ENCODE measurements at places on chromosomes 12 and 14.
A peak's percentile ranks its signal among the peaks of the same experiment; 100 is the strongest.

- no peak for DNase-seq
These were observed 1351.1 kb downstream of the TMEM121 start for GRCh38 chr14:106877517-106877916.

DNA sequence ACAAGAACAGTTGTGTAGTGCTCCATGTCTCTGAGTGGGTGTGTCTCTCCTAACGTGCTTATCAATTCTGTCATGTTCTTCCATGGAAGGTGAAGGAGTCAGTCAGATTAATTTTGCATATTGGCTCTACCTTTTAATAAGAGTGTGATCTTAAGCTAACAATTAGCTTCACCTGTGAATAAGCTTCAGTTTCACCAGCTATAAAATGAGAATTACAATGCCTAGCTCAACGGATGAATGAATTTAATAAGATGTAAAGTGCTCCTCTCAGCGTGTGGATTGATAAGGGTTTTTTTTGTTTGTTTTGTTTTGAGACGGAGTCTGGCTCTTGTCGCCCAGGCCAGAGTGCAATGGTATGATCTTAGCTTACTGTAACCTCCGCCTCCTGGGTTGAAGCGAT is 32.7 kb downstream of the CCDC175 start:
- no peak for DNase-seq

DNA sequence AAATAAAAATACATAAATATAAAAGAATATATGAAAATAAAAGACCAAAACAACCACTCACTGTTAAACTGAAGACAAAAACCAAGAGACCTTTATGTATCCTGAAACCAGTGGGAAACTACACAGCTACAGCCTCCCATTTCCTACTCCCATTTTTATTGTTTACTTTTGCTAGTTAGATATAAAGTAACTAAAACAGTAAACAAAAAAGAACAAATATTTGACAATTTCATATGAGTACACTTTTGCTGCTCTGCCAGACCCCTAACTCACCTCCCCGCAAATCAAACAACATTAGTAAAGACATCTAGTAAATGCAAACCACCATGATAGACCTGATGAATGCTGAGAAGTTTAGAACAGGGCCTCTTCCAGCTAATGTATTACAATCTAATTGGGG is 97.1 kb downstream of the BCL2L14 start:
- DNase-seq: no peak

- DNase-seq: peak; percentile 22
These were observed 31.9 kb upstream of the ZFP36L1 start for GRCh38 chr14:68824517-68825347.

GRCh38 chr12:26092346-26093105 is 32.3 kb downstream of the BHLHE41 start:
- no peak for DNase-seq

GRCh38 chr14:99945732-99946651 is 119.2 kb upstream of the EVL start:
- no peak for DNase-seq

- DNase-seq: no peak
These were observed 9.2 kb downstream of the PRPH start for GRCh38 chr12:49304161-49304560.

GRCh38 chr12:95790033-95790916 is at the start of gene NTN4:
NTN4 (minus strand) TSS chr12:95790764; CDS start chr12:95790309, 455 bp downstream.
- peak; percentile 16 for DNase-seq

DNA sequence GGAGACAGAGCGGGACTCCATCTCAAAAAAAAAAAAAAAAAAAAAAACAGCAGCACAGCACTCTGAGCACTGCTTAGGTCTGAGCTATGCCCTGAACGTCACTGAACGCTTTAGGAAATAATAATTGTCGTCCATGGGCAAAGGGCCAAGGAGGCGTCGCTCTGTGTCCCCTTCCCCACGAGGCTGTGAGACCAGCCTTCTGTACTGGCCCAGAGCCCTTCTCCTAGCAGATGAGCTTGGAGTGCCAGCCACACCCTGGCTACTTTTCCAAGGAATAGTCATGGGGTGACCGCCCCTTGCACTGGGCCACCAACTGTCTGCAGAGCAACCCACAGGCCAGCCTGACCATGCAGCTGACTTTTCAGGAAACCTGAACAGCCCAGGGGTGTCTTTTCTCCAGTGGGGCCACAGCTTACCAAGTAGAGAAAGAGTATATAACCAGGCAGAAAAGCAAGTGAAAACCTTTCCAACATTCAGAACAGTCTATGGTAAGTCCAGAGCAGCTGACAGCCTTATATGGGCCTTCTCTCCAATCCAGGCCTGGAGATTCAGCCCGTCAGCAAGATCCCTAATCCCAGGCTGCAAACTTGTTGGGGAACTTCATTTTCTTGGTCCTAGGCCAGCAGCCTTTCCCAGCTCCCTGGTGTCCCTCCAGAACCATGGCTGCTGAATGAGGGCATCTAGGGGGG is 28.5 kb downstream of the CD9 start:
- DNase-seq: no peak

DNA sequence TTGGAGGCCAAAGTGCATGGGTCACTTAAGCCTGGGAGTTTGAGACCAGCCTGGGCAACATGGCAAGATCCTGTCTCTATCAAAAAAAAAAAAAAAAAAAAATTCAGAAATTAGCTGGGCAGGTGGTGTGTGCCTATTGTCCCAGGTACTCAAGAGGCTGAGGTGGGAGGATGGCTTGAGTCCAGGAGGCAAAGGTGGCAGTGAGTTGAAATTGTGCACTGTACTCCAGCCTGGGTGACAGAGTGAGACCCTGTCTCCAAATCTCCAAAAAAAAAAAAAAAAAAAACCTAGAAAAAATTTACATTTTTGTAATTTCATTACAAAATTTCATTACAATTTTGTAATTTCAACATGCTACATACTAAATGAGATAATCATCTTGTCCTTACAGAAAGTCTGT is 42.7 kb downstream of the SYNE2 start:
- no peak for DNase-seq

DNA sequence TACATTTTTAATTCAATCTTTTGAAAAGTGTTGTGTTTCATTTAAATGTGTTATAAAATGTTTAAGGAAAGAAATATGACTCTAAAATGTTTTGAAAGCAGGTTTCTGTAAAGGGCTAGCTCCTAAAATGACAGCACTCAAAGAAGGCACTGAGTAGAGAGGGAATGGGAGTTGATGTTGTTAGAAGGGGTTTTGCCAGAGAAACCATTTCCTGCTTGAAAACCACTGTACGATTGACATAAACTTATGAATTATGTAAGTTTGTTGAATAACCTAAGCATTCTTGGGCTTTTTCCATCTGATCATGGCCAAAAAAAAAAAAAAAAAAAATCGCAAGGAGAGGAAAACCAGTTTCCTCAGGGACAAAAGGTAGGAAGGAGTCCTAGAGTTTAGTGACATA is 234.0 kb downstream of the EGLN3 start:
- DNase-seq: no peak

DNA sequence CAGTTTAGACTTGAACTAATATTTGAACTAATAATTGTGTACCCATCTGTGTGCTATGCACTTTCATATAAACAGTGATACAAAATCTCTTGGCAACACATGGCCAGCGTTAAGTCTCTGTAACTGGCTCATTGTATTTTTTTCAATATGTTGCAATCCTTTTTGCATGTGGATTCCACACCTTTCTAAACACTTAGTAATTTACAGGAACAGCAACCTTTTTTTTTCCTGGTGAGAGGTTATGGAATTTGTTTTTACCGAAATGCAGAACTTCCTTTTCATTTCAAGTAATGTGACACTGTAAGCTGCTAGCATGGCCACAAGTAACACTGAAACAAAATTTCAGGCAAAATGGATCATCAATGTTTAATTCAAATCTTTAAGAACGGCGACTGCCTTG is 45.4 kb upstream of the EPS8 start:
- no peak for DNase-seq

DNA sequence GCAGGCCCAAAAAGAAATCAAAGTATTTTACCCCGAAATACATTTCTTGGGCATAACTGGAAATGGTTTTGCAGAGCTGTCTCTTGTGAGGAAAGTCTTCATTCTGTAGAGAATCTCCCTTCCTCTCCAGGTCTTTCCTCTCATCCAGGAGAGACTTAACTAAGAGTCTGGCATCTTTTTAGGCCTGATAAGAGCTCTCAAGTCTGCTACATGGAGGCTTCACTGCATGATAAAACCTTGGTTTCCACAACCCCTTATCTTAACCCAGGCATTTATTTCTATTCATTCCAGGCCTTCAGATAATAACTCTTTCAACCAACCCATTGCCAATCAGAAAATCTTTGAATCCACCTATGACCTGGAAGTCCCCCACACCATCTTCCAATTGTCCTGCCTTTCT is 41.1 kb upstream of the LRRK2 start:
- DNase-seq: no peak

GRCh38 chr12:93146263-93146939 is 217.3 kb upstream of the EEA1 start:
- no peak for DNase-seq

DNA sequence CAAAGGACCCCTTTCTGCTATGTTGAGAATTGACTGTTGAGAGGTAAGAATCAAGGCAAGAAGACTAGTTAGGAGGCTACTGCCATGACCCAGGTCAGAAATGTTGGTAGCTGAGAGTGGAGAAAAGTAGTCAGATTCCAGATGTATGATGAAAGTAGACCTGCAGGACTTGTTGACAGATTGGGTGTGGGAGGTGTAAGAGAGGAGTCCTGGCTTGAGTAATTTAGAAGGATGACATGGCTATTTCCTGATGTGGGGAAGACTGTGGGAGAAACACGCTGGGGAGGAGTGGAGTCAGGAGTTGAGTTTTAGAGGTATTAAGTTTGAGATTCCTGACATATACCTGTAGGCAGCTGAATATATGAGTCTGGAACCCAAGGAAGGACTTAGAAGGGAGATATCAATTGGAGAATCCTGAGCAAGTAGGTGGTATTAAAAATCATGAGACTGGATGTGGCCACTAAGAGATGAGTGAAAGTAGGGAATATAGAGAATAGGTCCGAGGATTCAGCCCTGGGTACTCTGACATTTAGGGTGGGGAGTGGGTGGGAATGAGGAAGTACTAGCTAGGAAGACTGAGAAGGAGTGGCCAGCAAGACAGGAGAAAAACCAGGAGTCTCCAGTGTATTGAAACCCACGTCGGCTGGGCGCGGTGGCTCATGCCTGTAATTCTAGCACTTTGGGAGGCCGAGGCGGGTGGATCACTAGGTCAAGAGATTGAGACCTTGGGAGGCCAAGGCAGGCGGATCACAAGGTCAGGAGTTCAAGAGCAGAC is 12.6 kb upstream of the DDX47 start:
- no peak for DNase-seq

DNA sequence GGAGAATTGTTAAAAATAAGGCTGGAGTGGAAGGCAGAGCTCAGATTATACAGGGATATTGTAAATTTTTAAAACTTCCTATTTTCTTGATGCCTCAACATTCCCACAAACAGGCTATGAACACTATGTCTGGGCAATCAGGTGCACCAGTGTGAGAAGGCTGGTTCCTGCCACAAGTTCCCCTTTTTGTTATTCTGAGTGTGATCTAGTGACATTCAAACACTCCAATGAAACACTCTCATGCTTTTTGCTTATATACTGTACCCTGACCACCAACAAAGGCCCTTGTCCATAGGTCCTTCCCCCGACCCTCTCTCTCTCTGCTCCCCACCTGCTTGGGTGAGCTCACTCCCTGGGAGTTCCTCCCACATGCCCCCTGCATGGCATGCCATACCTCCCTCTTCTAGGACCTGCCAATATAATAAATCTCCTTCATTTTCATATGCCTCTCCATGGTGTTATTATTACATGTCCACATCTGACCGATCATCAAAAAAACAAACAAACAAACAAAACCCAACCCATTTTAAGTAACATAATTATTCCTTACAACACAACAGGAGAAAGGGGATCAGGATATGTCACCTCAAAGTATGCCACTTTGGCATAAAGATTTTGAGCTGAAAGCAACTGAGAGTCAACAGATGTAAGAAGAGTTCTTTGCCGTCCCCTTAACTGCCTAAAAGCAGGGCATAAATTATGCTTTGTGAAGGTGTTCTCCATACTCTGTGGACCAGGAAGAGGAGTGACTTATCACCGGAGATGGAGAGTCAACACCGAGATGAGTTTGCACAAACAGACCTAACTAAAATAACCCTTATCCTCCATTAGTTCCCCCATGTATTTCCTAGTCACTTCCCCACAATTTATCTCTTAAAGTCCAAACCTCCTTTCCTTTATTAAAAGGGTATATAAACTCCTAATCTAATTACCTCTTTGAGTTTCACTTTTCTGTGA is 42.5 kb upstream of the CATSPERB start:
- DNase-seq: no peak

DNA sequence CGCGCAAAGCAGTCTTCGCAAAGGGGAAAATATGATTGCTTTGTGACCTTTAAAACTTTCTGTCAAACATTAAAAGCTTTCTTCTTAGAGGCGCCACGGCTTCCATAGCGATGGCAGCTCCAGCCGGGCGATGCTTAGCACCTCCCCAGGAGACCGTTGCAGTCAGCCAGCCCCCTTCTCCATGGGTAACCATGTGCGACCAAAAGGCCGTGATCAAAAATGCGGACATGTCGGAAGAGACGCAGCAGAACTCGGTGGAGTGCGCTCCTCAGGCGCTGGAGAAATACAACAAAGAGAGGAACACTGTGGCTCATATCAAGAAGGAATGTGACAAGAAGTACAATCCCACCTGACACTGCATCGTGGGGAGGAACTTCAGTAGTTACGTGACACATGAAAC is 12.7 kb upstream of the STON2 start:
- DNase-seq: no peak

- no peak for DNase-seq
These were observed 7.9 kb upstream of the GNG2 start for GRCh38 chr14:51852541-51852940.

- no peak for DNase-seq
These were observed 15.2 kb upstream of the RNASE12 start for GRCh38 chr14:20606190-20606901.

DNA sequence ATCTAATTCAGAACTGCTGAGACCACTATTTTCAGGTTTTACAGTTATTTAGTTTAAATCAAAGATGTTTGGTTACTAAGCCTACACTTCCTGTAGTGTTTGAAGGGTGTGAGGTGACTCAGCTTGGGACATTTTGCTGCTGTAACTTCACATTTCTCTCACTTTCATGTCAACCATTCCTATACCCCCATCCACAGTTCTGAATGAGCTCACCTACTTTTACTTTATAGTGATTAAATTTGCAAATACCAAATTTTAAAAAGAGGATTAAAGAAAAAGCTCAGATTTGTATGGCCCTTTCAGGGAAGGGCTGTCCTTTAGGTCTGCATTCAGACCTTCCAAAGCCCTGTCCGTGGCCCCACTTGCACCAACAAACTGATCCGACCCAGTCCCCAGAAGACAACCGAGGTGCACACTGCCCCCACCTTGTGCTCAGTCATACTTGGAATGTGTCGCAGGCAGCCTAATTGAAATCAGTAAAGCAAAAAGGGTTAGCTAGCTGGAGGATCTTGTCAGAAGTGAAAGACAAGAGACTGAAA is 174.4 kb downstream of the MON2 start:
- no peak for DNase-seq

DNA sequence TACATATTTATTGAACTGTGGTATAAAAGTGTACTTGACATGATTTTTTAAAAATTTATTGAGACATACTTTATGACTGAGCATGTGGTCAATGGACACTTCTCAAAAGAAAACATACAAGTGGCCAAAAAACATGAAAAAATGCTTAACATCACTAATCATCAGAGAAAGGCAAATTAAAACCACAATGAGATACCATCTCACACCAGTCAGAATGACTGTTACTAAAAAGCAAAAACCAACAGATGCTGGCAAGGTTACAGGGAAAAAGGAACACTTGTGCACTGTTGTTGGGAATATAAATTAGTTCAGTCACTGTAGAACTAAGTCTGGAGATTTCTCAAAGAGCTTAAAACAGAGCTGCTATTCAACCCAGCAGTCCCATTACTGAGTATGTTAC is 1177.6 kb downstream of the GALC start:
- no peak for DNase-seq

Measured in C1 segment of cervical spinal cord (tissue), 14 donors.